ENCODE measurements at places on chromosomes 5 and 9.

DNA sequence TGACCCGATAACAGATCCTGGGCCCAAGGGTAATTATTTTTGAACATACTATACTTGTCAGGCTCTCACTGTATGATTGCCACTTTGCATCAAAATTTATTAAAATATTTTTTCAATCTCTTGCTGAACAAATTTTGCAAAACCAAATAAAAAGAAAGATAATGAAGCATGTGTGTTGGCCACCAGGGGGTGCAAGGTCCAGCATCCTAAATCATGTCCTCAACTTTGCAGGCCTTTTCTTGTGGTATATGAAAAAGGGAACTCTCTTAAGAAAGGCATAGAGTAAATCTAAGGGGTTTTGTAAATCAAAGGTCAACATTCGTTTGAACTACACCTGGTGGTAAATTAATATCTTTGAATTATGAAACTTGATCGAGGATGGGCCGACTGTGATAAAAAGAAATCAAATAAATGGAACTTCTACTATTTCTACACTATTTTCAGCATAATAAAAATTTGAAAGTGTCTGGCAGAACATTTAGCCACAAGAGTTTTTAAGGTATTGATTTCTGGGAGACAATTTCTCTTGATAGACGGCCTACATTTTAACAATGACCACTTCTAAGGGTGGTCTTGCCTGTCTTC, 676.5 kb downstream of the DMRTA1 start:
- peak; percentile 54 for DNase-seq

DNA sequence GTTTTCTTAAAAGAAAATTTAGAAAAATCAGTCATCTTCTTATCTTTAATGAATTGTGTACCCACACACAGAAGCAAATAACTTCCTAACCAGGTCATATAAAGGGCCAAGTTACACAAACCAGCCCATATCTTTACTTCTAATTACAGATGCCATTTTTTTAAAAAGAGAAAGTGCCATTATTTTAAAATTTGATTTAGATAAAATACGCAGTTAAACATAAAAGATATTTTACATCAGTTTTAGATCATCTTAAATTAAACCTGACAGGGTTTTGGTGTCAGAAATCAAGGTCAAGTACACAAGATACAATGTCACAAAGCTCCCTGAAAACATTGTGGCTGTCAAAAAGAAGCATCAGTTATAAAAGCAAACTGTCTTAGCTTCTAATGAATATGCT, 129.4 kb downstream of the GNA14 start:
- no peak for DNase-seq

DNA sequence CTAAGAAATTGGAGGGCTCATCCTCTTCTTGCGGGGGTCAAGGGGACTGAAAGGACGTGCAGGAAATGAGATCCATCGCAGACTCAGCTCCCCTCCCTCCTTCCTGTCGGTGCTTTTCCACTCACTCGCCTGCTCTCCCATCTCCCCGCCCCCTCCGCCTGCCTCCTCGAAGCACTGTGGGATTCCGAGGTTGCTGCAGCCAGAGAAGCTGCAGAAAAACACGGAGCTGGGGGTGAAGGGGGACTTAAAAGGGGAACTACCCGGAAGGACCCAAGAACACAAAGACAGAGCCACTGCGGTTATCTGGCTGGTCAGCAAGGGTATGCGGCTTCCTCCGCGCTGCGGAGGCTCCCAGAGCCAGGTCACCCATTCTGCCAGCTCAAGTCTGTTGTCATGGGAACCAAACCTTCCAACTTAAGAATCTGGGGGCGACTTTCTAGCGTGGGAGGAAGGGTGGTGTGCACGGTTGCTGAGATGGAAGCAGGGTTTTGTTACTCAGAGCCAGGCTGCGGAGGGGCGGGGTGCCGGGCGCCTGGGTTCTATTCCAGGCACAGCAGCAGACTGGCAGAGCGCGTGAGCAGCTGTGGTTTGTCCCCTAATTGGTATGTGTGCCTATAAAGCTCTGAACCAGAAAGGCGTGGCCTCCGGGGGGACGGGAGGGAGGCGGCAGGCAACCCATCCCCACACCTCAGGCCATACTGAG, 24.9 kb downstream of the PCDHGC5 start:
- DNase-seq, result peak; percentile 75

DNA sequence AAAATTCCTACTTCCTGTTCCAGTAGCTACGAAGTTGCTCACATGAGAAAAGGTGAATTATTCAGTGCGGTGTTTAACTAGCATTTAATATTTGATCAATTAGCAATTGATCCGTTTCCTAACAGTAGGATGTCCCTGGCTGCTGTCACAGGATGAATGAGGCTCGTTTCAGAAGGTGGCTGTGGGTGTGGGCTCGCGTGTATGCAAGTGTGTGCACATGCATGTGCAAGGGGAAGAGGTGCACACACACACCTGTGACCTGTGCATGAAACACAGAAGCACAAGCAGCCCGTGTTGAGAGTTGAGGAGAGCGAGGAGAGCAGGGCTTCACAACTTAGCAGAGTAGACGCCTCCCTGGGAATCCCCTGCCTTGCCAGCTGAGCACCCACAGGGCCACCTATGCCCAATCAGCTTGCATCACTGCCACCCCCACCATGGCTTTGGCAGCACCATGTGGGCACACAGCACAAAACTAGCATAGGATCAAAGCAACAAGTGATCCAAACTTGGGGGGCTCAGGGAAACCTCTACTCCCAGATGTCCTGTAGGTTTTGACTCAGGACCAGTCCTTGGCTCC, 107.2 kb downstream of the C5orf15 start:
- no peak for DNase-seq

- DNase-seq, result no peak
Observed at GRCh38 chr5:95870105-95870672, 47.7 kb upstream of the GLRX start.

GRCh38 chr9:89497257-89497963, 503 bp downstream of the SEMA4D start:
- DNase-seq, result peak; percentile 52

- DNase-seq, result no peak
Observed at GRCh38 chr5:14171046-14171445, 27.9 kb downstream of the TRIO start.

DNA sequence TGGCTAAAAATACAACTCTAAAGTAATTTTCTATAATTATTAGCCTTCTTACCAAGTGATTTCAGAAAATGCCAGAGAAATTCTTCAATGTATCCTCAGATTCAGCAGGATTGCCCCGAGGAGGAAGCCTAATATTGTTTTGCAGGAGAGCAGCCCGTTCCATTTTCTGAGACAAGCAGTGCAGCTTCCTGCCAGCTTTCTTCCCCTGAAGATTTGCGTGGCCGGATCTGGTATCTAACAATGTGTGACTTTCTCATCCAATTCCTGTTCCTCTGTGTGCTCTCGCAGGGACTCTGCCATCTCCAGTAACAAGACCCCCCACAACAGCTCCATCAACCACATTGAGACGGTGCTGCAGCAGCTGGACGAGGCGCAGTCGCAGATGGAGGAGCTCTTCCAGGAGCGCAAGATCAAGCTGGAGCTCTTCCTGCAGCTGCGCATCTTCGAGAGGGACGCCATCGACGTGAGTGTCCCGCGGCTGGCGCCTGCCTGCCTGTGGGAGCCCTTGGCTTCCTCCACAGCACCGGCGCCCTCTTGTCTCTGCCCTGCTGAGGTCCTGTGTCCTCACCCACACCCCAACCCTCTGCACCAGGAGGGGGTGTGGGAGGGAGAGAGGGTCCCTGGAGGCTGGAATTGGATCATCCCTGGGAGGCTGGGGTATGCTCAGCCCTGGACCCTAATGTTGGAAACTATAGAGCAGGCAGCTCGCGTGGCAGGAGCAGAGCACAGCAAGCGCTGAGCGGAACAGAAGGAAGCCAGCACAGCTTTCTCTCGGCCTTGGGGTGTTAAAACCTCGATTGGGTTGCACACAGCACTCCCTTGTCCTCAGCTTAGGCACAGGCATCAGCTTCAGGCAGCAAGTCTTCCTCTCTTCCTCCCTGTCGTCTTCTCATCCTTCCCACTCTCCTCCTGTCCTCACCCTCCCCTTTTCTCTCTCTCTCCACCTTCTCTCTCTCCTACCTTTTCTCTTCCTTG, 216.2 kb downstream of the TRIO start:
- DNase-seq, result no peak

DNA sequence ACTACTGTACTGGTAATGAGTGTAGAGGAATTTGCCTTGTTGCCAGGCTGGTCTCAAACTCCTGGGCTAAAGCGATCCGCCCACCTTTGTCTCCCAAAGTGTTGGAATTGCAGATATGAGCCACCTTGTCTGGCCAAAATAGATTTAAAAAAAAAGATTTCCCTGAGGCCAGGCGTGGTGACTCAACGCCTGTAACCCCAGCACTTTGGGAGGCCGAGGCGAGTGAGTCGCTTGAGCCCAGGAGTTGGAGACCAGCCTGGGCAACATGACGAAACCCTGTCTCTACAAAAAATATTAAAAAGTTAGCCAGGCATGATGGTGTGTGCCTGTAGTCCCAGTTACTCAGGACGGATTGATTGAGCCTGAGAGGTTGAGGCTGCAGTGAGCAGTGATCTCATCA, 62.5 kb downstream of the IPO11 start:
- no peak for DNase-seq

- no peak for DNase-seq
Observed at GRCh38 chr5:124477577-124477976, 268.9 kb downstream of the ZNF608 start.

GRCh38 chr5:176334031-176334770, 27.4 kb downstream of the KIAA1191 start:
- DNase-seq, result no peak

GRCh38 chr5:159082474-159082873, 17.2 kb downstream of the EBF1 start:
- DNase-seq, result no peak

DNA sequence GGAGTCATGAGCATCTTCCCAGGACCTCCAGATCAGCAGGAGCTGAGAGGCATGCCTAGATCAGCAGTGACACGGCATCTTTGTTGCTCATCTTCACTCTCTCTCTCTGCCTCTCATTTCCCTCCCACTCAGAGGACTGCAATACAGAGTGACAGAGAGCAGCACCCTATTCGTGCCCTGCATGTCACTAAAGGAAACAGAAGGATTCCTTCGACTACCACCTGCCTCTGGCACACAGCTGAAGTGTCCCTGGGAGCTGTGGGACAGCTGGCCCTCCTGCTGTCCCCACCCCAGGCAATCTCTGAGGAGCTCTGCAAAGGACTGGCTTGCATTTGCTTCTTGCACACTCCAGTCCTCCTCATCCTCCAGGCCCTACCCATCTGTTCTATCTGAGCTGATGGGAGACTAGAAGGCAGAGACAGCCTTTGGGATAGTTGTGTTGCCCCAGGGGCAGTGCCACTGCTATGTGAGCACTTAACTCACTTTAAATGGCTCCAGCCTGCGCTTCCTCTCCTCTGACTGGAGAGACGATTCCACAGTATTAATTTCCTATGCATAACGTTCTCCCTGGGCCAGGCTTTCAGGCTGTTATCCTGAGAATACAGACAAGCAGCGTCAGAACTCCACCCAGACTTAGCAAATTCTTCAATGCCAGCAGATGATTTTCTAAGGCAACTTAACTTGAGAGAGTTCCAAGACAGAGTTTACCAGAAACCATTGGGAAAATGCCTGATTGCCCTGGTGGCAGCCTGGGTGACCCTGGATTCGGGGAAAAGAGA, 167.6 kb upstream of the MAP1B start:
- no peak for DNase-seq

GRCh38 chr9:94649100-94649819, 9.9 kb upstream of the FBP1 start:
- no peak for DNase-seq

DNA sequence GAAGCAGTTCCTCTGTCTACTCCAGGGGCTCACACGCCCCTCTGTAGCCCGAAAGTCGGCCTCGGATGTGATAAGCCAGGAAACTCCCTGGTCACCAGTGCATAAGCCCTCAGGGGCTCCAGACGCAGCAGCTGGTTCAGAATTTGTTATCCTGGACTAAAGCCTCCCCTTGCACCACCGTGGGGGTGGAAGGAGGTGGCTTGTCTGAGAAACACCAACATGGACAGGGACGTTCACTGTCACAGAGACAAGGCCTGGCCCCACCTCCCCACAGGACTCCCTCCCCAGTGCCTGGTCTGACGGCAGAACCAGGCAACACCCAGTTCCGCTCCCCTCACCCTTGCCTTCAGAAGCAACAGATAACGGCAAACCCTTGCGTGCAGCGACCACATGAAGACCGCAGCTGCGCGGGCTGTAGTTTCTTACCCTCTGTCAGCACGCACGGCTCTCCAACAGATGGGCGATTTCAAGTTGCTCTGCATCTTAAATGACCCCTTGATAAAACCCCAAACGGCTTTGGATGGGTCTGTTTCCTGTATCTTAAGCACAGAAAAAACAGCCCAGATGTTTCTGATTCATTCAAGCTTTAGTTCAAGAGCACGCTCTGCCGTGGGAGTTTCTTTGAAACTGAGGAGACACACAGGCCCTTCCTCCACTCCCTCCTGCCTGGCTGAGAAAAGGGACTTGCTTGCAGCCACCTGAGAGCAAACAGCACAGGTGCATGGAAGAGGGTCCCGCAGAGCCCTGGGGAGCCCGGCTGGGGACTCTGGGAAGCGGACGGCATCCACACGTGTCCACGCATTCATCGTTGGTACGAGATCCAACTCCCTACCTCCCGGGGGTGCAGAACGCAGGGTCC, 44.7 kb upstream of the NKD2 start:
- no peak for DNase-seq

DNA sequence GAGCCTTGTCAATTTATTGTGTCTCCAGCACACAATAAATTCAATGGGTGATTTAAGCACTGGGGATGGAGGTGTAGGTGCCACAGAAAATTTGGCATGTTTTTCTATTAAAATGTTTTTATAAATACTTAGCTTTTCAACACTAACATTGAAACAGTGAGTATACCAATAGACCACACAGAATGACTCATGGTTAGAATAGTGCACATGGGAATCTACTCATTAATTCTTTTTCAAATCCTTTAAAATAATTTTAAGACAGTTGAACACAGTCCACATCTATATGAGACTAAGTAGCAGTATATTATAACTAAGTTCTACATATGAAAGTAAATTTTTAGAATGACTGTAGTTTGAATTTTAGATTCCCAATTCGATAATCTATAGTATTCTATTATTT, 67.1 kb downstream of the LNPEP start:
- DNase-seq, result no peak

- no peak for DNase-seq
Observed at GRCh38 chr5:154944716-154945115, 3.8 kb downstream of the MRPL22 start.

DNA sequence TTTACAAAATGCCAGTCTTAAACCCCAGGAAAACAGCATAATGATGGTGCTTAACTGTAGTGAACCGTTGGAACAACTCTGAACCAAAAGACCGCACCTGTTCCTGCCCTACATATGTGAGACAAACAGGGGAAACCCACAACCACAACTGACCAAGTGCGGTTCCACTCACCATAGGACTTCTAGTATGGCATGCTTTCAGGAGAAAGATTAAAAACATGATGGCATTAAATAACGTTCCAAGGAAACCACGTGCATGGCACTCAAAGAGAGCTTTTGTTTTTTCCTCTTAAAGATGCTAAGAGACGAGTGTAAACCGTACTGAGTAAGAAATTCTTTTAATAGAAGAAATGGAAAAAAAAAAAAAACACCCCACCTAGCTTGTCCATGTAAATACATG, 119.8 kb downstream of the SSBP2 start:
- DNase-seq, result no peak

- DNase-seq, result no peak
Observed at GRCh38 chr5:38121420-38121819, 136.9 kb upstream of the EGFLAM start.

Data from nephron progenitor cell (in vitro differentiated cells).